ENCODE measurements at places on chromosomes 3 and 15. TPM values are rescaled to one million over a fixed set of nuclear protein-coding genes. Genes with fewer than 3 reads are reported as not detected.

GHRL gene
- total RNA-seq = not detected

DNA sequence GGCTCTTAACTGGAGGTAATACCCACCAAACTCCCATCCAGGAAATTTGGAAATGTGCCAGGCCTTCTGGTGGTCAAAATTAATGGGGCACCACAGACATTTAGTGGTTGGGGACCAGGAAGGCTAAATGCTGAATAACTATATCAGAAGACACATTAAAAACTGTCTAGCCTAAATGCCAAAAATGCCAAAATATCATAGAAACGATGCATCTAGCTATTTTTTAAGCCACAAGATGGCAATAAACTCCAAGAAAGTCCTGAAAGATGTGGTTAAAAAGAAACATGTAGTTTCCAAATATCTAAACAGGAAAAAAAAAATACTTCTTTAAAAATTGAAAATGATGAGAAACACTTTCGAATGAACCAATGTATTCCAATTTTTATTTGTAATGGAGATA, 19.9 kb downstream of the CCDC14 start:
- H3K27me3 ChIP-seq = no peaks in the 10 kb centered on the region
- DNase-seq = no peak
- H3K4me3 ChIP-seq = no peak overlapping the region
- H3K27ac ChIP-seq = no peak overlapping the region
- peaks cover 20% of the 10 kb centered on the region for H3K36me3 ChIP-seq
- no peaks in the 10 kb centered on the region for H3K4me1 ChIP-seq

DNA sequence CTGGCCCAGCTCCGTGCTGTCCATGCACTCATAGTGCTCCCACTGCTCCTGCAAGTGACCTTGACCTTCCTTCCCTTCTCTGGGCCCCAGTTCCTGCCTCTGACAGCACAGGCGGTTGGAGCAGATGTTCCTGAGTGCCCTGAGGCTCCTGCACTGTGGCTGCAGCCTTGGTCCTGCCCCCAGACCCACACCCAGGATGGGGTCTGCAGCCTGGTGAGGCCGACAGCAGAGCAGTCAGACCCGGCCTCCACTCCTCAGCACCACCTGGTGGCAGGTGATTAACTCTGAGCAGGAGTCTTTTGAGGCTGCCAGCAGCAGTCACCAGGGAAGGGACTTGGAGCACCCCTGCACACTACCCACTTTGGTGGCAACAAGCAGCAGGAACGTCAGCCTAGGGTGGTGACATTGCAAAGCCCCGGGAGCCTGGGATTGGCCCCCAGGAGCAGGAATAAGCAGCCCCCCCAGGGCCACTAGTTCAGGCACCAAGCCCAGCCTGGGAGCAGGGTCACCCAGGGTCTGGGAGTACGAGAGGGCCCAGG, 64.6 kb downstream of the CYP11A1 start:
- DNase-seq = no peak
- H3K36me3 ChIP-seq = no peaks in the 10 kb centered on the region
- peaks cover 34% of the 10 kb centered on the region for H3K27me3 ChIP-seq
- no peak overlapping the region for H3K4me3 ChIP-seq
- peaks cover 8% of the 10 kb centered on the region for H3K4me1 ChIP-seq
- H3K27ac ChIP-seq = no peak overlapping the region

DNA sequence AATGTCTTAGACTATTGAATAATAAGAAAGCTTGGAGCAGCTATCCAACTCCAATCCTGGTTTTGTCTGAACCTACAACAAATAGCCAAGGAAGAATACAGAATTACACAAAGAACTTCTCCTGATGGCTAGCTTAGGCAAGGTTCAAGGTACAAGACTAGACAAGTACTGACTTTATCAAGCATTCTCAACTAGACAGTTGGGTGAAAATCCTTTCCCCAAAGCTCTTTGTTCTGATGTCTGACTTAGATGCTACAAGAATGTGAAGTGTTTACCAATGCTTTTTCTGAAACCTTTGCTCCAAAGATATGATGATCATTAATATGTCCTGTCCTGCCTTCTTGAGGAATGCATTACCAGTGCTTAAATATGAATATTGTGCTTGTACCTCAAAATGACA, 113.8 kb downstream of the ANXA2 start:
- no peaks in the 10 kb centered on the region for H3K4me1 ChIP-seq
- H3K27ac ChIP-seq = no peak overlapping the region
- no peak for DNase-seq
- peaks cover 55% of the 10 kb centered on the region for H3K27me3 ChIP-seq

DNA sequence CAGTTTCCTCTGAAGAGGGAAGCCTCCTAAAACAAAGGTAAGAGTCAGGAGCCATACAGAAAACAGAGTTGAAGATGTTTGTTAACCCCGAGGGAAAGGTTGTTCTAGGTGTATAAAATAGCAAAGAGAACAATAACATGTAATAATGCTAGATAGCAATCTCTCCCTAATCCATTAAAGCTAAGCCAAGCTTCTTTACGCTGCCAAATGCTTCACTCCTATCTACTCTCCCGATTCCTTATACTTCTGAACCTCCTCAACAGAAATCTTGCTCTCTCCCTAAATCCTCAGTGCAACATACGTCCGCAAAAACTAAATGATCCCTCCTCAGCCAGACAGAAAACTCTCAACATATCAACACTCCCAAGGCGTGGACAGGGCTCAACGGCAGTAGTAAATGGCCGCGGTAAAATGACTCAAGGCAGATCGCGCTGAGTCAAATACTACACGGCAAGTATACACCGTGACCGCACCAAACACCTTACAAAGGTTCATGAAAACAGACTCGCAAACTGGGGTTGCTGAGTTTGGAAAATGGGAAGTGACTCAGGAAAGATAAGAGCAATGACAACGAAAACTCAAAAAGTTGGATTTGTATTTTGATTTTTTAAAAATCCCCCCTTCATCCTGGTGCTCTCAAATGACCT, 682 bp downstream of the CLDND1 start:
- H3K4me3 ChIP-seq = peak overlapping the region; percentile 78
- H3K27me3 ChIP-seq = no peaks in the 10 kb centered on the region
- peaks cover 65% of the 10 kb centered on the region for H3K4me1 ChIP-seq
- H3K36me3 ChIP-seq = peaks cover 36% of the 10 kb centered on the region

DNA sequence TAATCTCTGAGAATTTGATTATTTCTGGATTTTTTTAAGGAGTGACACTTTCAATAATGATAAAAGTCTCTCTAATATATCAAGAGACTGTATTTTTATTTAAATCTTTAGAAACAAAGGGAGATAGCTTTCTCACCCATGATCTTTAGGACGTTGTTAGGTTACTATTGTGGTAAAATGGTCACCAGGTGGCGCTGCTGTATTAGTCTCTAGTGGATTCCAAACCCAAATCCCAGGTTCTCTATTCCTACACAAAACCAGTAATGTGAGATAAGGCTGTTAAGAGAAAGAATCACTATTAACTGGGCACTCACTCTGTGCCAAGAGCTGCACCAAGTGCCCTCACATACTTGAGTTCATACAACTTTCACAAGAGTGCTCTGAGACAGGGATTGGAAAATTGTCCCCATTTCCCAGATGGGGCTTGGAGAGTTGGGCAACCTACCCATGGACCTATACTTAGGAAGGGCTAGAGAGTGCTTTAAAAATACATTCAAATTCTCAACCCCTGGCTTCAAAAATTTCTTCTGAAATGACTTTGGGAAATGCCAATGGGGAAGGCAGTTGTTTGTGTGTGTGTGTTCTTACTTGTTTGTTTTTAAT, 593.4 kb upstream of the TGFBR2 start:
- DNase-seq = peak; percentile 64
- no peaks in the 10 kb centered on the region for H3K27me3 ChIP-seq
- no peak overlapping the region for H3K27ac ChIP-seq
- H3K36me3 ChIP-seq = no peaks in the 10 kb centered on the region
- H3K4me3 ChIP-seq = no peak overlapping the region

PSMA4 gene
- total RNA-seq = 294 TPM

DNA sequence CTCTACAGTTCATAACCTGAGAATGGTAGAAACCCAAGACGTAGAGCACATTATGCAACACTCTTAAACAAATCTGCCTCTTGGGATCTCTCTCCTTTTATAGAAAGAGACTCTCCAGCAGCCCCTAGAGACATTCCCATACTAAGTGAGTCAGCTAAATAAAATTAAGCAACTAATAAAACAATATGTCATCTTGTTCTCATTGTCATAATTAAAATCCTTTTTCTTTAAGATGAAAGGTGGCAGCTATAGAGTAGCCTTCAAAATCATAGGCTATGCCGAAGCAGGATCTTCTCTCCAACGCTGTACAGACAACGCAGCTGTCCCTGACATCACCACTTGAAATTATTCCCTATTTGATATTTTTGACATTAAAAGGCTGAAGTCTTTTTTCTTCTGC, 790.0 kb downstream of the FHIT start:
- H3K27ac ChIP-seq = no peak overlapping the region
- H3K36me3 ChIP-seq = no peaks in the 10 kb centered on the region
- H3K27me3 ChIP-seq = peaks cover 3% of the 10 kb centered on the region

DNA sequence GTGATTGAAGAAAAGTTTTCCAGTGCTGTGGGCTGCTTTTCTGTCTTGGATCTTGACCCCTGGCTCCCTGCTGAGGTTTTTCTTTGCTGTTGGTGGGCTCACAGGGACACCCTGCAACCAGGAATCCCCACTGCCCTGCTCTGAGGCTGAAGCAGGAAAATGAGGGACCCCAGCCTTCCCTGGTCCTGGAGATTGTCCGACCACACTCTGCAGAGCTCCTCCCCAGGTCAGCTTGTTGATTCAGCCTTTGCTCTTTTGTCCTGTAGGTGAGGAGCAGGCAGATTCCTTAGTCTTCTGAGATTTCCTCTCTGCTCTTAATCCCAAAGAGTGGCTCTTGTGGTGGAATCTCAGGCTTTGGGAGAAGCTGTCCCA, 194.5 kb downstream of the RPLP1 start:
- peaks cover 49% of the 10 kb centered on the region for H3K27me3 ChIP-seq
- DNase-seq = no peak
- H3K4me1 ChIP-seq = peaks cover 6% of the 10 kb centered on the region
- no peak overlapping the region for H3K4me3 ChIP-seq
- H3K27ac ChIP-seq = no peak overlapping the region
- no peaks in the 10 kb centered on the region for H3K36me3 ChIP-seq

DNA sequence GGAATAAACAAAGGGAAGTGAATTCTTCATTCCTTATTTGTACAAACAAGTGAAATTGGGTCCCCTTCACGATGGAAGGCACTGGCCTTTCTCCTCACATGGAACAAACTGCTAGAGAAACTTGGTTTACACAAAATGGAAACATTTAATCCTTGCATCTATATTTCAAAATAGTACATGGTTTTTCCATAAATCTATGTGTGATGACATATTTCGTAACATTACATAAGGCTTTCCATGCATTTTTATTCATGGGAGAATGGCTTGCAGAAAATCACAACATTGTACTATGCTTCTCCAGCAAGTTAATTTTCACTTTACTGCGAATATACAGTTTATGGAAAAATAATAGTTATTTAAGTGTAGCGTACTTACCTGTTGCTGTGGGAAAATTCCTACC, 81.0 kb upstream of the CDIN1 start:
- H3K4me1 ChIP-seq = peaks cover 11% of the 10 kb centered on the region
- no peak overlapping the region for H3K27ac ChIP-seq
- H3K36me3 ChIP-seq = no peaks in the 10 kb centered on the region
- no peak overlapping the region for H3K4me3 ChIP-seq
- no peak for DNase-seq

- DNase-seq = no peak
- H3K27ac ChIP-seq = no peak overlapping the region
- H3K4me1 ChIP-seq = no peaks in the 10 kb centered on the region
- H3K36me3 ChIP-seq = no peaks in the 10 kb centered on the region
- no peaks in the 10 kb centered on the region for H3K27me3 ChIP-seq
- no peak overlapping the region for H3K4me3 ChIP-seq
These were observed 23.3 kb downstream of the NEK11 start for GRCh38 chr3:131050001-131050400.

IL12A gene
- 2.8 TPM for total RNA-seq

CCR8 gene
- total RNA-seq = not detected
